Activated T-cell treated with anti-CD3 and anti-CD28 coated beads, Interleukin-2, amount 50 U/mL, for 4 hours (primary cell): ENCODE measurements at places on chromosomes 11 and 22. TPM values are rescaled to one million over a fixed set of nuclear protein-coding genes. Genes with fewer than 3 reads are reported as not detected.

NXPE4 gene
- total RNA-seq = not detected

SLC5A12 gene
- total RNA-seq = not detected

C11orf91 gene
- total RNA-seq = not detected

APOBEC3C gene
- total RNA-seq = 33.6 TPM

CDON gene
- total RNA-seq = 3.9 TPM

OVCH2 gene
- total RNA-seq = not detected

KDM4D gene
- total RNA-seq = 0.76 TPM

TUB gene
- total RNA-seq = 0.14 TPM

APOBEC3A gene
- 0.13 TPM for total RNA-seq

MRGPRX3 gene
- not detected for total RNA-seq

GRAP2 gene
- total RNA-seq = 19.5 TPM

LIF gene
- total RNA-seq = 307 TPM

NAALAD2 gene
- not detected for total RNA-seq

MRGPRE gene
- total RNA-seq = not detected

APOA4 gene
- not detected for total RNA-seq

SIK3 gene
- total RNA-seq = 28.7 TPM

APOA5 gene
- total RNA-seq = not detected

OTOG gene
- total RNA-seq = not detected

SLC17A6 gene
- total RNA-seq = not detected

SNX32 gene
- total RNA-seq = 0.56 TPM

OPCML gene
- not detected for total RNA-seq

SAA1 gene
- 5.6 TPM for total RNA-seq

CABP4 gene
- 0.48 TPM for total RNA-seq

QSER1 gene
- total RNA-seq = 10.4 TPM

C11orf58 gene
- total RNA-seq = 173 TPM

KRTAP5-7 gene
- total RNA-seq = not detected

ENTHD1 gene
- total RNA-seq = 0.41 TPM

SCGB2A2 gene
- not detected for total RNA-seq

HBB gene
- not detected for total RNA-seq
